Liver (tissue), 10 donors: ENCODE measurements at places on chromosomes 6 and 20. TPM values are rescaled to one million over a fixed set of nuclear protein-coding genes. Genes with fewer than 3 reads are reported as not detected.

GRCh38 chr6:79042799-79043126, 35.3 kb downstream of the PHIP start:
- no peak for DNase-seq

Gene MLIP
- 6.0 TPM for polyA plus RNA-seq

GRCh38 chr6:112307707-112308106, 39.4 kb upstream of the RFPL4B start:
- DNase-seq, result no peak

Gene PSORS1C2
- polyA plus RNA-seq, result not detected

DNA sequence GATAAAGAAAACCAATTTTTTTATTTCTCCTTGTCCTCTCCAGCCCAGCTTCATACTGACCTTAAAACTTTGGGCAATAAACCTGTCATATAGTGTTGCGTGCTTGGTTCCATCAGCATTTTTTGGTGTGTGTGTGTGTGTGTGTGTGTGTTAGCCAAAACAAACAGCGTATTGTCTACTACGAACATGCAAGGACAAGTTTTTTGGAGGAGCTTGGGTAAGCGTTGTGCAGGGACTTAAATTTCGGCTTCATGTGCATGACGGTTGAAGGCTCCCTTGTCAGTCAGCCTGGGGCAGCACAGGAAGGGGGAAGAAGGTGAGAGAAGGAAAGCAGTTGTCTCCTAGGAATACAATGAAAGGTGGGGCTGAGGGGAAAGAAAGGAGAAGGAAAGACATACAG, 62.0 kb upstream of the PAX1 start:
- no peak for DNase-seq

Gene OXT
- polyA plus RNA-seq, result 2.0 TPM

DNA sequence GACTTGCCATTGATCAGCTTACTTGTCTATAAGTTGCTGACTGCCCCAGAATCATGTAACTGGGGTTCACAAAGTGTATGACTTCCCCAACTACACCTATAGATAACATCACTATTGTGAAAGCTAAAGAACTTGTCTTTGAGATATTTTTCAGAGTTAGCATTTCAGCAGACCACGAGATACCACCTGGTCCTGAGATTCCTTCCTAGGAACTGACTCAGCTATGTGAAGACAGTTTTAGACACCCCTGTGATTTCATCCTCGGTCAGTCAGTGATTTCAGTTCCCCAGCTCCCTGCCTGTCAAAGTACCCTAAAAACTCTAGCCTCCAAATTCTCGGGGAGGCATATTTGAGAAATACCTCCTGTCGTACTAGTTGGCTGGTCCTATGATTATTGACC, 62.4 kb downstream of the TXNDC5 start:
- no peak for DNase-seq

DNA sequence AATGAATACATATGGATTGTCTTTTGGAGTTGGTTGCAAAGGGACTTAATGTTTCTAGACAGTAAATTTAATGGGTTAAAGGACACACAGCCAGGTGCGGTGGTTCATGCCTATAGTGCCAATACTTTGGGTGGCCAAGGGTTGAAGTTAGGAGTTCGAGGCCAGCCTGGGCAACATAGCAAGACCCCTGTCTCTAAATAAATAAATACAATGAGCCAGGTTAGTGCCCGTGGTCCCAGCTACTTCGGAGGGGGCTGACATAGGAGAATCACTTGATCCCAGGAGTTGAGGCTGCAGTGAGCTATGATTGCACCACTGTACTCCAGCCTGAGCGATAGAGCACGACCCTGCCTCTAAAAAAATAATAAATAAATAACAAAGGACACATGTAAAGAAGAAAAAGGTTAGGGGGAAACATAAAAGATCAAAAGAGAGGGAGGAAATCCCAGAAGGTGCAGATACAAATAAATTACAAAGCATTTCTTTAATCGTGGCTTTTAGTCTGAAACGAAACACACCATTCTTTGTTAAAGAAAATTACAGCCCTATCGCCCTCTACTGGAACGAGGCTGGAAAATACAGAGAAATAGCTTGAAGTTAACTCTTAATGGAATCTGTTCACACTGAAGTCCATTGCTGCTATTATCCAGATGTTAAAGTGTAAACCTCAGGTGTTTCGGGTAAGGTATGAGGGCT, 42.6 kb upstream of the SCML4 start:
- no peak for DNase-seq

DNA sequence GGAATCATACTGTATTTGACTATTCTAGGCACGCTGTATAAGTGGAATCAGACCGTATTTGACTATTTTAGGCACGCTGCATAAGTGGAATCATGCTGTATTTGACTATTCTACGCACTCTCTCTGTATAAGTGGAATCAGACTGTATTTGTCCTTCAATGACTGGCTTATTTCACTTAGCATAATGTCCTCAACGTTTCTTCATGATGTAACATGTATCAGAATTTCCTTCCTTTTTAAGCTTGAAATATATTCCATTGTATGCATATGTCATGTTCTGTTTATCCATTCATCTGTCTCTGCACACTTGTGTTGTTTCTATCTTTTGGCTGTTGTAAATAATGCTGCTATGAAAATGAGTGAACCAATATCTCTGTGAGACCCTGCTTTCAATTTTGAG, 5.7 kb downstream of the CCDC170 start:
- DNase-seq, result no peak

DNA sequence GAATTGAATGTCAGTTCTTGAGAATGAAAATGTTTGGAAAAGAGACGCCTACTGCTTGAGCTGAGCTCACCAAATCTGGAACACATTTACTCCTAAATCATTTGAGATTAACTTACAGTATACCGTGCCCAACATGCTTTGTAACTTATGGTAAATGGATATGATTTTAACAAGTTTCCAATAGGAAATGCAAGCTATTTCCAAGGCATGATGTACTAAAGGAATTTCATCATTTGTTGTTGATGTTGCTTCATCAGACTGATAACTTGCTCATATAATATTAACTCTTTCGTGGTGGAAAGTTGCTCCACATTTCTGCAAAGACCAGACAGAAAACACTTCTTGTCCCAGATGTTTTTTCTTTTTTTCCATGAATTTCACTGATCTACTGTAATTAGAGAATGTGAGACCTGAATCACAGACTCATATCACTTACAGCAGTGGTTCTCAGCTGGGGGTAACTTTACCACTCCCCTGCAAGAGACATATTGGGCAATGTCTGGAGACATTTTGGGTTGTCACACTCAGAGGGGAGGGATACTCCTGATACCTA, 116.6 kb upstream of the TRAF3IP2 start:
- no peak for DNase-seq

Gene CASS4
- 0.77 TPM for polyA plus RNA-seq

DNA sequence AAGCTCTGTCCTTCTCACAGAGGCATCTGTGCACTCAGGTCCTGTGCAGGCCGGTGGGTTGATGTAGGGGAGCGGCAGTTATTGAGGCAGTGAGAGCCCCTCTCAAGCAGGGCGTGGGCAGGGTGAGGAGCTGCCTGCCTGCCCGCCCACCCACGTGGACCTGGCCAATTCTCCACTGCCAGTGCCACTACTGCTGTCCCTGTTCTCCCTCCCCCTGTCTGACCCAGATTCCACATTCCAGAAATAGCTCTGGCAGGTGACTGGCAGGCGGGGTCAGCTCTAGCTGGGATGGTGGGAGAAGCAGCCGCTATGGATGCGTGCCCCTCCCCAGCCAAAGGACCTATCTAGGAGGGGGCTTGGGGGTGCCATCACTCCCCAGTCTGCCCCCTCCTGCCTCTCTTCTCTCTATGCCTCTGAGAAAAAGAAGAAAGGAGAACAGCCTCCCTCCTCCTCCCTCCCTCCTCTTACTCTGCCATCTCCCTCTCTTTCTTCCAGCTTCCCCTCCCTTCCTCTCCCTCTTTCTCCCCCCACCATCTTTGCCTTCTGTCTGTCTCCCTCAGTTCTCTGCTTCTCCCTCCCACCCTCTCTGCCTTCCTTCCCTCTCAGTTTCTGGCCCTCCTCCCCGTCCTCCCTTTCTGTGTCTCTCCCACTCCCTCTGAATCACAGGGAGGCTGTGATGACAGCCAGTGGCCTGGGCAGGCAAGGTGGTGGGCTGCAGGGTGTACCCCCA, 86.5 kb upstream of the MYL9 start:
- no peak for DNase-seq

DNA sequence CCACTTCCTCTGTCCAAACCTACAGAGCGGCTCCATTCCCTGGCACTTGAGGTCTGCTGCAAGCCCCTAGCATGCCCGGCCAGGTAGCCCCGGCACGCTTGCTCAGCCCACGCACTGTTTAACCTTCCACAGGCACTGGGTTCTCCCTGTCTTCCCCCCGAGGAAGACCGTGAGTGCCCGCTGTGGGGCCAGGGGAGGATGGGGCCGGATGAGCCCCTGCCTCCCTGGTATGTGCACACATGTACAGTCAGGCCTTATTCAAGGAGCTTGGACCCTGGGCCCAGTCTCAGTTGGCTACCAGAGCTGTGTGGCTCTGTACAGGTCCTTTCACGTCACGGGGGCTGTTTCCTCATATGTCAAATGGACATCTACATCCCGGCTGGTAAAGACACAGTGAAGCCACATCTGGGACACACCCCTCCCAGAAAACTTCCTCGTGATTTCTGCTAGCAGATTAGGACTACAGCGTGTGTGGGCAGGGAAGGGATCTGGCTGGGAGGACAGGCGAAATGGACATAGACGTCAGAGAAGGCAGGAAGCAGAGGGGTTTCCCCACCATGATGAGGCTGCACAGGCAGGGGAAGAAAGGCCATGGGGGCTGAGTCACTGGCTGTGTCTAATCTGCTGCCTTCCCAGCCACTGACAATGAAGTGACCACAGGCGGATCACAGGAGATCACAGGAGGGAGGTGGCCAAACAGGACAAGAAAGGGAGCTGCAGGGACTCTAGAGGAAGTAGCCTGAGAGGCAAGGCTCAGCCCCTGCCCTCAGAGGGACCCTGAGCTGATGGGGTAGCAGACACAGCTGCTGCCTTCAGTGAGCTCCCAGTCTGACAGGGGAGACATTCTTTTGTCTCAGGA, 62.9 kb downstream of the MRPL14 start:
- no peak for DNase-seq

- DNase-seq, result no peak
These were observed 102.8 kb downstream of the TMEM242 start for GRCh38 chr6:157220485-157220884.

DNA sequence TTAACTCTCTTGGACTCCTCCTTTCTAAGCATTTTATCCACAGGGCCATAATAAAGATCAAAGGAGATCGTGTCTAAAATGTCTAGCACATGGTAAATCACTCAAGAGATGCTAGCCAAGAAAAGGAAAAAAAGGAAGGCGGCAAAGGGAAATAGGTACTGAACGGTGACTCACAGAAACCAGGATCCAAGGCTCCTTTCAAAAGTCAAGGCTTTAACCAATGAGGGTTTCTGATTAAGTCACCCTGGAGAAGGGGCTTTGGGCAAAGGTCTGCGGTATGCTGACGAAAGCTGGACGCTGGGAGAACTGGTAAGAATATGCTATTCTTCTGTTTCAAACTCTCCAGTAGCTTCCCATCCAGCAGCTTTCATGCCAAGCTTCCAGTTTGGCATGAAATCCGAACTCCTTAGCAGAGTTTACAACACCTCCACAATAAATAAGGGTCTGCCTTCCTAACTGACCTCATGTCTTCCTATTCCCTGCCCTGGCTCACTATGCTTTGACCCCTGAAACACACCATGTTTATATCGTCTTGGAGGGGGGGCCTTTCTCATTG, 1.0 kb downstream of the TOMM34 start:
- DNase-seq, result no peak

Gene ZNF343
- polyA plus RNA-seq, result 3.6 TPM

DNA sequence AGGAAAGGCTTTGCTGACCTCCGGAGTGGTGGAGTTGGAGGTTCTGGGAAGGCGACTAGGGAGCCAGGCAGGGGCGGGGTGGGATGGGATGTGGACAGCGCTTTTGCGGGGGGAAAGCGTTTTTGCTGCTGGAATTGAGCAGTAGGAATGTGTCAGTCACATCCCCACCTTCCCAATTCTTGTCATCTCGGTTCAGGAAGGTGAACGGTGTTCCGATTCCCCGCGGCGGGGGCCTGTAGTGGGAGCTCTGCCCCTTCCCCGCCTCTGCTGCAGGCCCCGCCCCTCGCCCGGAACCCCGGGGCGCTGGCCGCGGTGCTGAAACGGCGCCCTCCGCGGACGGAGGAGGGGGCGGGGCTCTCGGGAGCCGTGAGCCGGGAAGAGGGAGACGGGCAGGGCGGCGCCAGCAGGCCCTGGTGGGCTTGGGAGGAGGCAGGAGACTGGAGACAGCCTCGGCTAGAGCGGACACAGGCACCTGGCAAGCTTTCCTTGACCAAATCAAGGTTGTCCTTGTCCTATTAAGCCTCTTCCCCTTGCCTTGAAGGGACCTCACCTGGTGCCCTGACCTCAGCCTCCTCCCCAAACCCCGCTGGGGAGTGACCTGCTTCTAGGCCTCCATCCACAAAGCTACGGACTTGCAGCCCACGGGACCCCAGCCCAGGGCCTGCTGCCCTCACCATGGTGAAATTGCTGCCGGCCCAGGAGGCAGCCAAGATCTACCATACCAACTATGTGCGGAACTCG, at the start of gene LHFPL5:
Gene LHFPL5 (plus strand): TSS at position 357 of the 741 bp plus-strand sequence. CDS start 319 bp downstream, at position 676.
- DNase-seq, result peak; percentile 68

DNA sequence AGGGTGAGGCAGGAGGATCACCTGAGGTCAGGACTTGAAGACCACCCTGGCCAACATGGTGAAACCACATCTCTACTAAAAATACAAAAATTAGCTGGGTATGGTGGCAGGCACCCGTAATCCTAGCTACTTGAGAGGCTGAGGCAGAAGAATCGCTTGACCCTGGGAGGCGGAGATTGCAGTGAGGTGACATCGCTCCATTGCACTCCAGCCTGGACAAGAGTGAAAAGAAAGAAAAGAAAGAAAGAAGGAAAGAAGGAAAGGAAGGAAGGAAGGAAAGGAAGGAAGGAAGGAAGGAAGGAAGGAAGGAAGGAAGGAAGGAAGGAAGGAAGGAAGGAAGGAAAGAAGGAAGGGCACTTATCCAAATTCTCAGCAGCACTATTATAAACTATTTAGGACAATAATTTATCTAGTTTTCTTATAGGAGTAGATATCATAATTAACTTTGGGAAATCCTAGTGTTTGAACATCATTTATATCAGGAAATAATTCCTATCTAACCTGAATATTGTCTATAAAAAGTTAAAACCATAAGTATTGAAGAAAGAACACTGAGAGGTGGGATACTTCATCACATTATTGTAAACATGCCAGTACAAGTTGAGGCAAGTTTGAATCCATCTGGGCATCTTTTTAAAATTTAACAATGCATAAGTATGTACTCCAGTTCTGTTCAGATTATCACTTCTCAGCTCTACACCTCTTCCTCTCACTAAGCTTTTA, 305.5 kb downstream of the SLC35F1 start:
- no peak for DNase-seq

GRCh38 chr20:3307725-3308124, 68.7 kb upstream of the SLC4A11 start:
- no peak for DNase-seq

Gene CDH26
- polyA plus RNA-seq, result 0.28 TPM

DNA sequence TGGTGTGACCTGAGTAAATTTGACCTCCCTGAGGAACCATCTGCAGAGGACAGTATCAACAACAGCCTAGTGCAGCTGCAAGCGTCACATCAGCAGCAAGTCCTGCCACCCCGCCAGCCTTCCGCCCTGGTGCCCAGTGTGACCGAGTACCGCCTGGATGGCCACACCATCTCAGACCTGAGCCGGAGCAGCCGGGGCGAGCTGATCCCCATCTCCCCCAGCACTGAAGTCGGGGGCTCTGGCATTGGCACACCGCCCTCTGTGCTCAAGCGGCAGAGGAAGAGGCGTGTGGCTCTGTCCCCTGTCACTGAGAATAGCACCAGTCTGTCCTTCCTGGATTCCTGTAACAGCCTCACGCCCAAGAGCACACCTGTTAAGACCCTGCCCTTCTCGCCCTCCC, 24.3 kb downstream of the GTSF1L start:
- no peak for DNase-seq
